Panc1 (cell line): ENCODE measurements at places on chromosomes 2 and 18. TPM values are rescaled to one million over a fixed set of nuclear protein-coding genes. Genes with fewer than 3 reads are reported as not detected.
A peak's percentile ranks its signal among the peaks of the same experiment; 100 is the strongest.

The COL6A3 gene
- 0.69 TPM for total RNA-seq

The PROC gene
- total RNA-seq: 1.1 TPM

The CCDC121 gene
- 5.9 TPM for total RNA-seq

GRCh38 chr2:29518646-29519337 lies 402.6 kb downstream of the ALK start:
- H3K27me3 ChIP-seq: no peaks in the 10 kb centered on the region; the same call in 1 of the 2 replicates
- no peaks in the 10 kb centered on the region for H3K4me1 ChIP-seq

GRCh38 chr2:212694398-212694797 lies 155.8 kb upstream of the ERBB4 start:
- H3K27ac ChIP-seq: no peak overlapping the region
- H3K4me3 ChIP-seq: no peak overlapping the region
- H3K27me3 ChIP-seq: no peaks in the 10 kb centered on the region
- H3K36me3 ChIP-seq: no peaks in the 10 kb centered on the region

DNA sequence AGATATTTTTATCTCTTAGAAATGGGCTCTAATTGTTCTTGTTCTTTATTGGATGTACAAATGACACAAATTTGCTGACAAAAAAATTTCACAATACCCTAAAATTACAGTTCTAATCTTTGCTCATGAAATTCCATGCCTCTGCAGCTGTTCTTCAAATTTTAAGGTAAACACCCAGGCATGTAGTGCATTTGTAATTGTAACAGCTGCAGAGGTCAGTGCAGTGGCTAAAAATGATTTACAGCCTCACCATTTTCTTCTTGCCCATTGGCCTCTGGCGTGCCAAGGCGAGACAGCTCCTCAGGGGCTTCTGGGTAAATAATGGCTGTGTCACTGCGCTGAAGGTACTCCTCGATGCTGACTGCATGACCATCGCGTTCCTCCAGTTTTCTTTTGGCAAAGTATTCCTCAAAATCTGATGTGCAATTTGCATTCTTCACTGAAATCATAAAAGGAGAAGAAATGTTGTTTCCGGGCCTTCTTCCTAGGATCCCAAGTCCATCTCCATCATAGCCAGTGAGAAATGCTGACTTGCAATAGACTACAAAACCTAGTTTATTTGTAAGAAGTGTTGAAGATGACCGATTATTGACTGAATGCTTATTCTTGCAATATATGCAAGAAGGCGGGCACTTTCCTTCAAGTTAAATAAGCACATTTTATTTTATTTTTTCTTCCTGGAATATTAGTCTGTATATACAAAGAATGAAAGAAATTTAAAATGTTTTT lies 115.2 kb downstream of the ZEB2 start:
- no peak overlapping the region for H3K4me3 ChIP-seq
- H3K36me3 ChIP-seq: no peaks in the 10 kb centered on the region
- H3K4me1 ChIP-seq: no peaks in the 10 kb centered on the region

- H3K27me3 ChIP-seq: no peaks in the 10 kb centered on the region
- no peak overlapping the region for H3K27ac ChIP-seq
- no peak for DNase-seq
These were observed 197.1 kb downstream of the SMAD7 start for GRCh38 chr18:48753691-48754090.

DNA sequence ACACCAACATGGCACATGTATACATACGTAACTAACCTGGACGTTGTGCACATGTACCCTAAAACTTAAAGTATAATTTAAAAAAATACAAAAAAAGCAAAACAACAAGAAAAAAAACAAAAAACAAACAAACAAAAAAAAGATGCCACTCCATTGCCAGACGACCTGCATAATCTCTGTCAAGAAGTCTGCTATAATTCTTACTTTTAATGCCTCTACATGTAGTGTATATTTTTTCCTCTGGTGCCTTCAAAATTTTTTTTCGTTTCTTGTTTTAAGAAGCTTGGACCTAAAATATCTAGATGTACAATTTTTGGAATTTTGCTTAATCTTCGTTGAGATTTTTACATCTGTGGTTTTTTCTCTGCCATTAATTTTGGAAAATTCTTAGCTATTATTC lies 235.6 kb upstream of the ZNF521 start:
- no peak for DNase-seq
- H3K27me3 ChIP-seq: no peaks in the 10 kb centered on the region
- no peaks in the 10 kb centered on the region for H3K4me1 ChIP-seq
- H3K4me3 ChIP-seq: no peak overlapping the region
- no peaks in the 10 kb centered on the region for H3K36me3 ChIP-seq

DNA sequence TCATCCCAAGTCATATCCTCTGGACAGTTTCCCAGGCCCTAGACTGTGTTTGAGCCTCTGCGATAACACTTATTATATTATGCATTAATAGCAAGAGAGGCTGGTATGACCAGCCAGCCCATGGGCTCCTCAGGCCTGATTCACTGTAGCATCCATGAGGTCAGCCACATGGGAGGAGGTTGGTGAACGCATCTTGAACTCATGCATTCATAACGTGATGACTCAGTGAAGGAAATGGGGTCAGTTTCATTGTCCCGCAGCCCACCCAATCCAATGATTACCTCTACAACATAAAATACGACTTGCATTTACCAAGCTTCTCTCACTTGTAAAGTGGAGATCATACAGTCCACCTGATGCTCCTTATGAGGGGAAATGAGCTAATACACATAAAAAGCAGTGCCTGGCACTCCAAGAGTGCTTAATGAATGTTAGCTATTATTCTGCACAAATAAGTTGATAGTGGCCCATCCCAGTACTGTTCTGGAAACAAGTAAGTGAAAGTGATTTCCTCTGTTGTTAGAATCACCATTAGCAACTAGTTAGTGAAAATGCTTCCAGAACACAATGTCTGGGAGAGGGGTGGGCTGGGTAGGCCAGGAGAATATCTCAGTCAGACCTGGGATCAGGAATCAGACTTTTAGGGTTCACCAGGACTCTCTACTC lies 46.1 kb upstream of the CELF4 start:
- H3K36me3 ChIP-seq: no peaks in the 10 kb centered on the region
- H3K27ac ChIP-seq: no peak overlapping the region
- DNase-seq: no peak
- no peaks in the 10 kb centered on the region for H3K4me1 ChIP-seq

GRCh38 chr2:127379712-127380355 lies 7.9 kb downstream of the MAP3K2 start:
- no peak overlapping the region; the same call in 1 of the 2 replicates for H3K27ac ChIP-seq
- peaks cover 14% of the 10 kb centered on the region for H3K4me1 ChIP-seq
- H3K27me3 ChIP-seq: no peaks in the 10 kb centered on the region
- DNase-seq: no peak
- no peaks in the 10 kb centered on the region for H3K36me3 ChIP-seq

DNA sequence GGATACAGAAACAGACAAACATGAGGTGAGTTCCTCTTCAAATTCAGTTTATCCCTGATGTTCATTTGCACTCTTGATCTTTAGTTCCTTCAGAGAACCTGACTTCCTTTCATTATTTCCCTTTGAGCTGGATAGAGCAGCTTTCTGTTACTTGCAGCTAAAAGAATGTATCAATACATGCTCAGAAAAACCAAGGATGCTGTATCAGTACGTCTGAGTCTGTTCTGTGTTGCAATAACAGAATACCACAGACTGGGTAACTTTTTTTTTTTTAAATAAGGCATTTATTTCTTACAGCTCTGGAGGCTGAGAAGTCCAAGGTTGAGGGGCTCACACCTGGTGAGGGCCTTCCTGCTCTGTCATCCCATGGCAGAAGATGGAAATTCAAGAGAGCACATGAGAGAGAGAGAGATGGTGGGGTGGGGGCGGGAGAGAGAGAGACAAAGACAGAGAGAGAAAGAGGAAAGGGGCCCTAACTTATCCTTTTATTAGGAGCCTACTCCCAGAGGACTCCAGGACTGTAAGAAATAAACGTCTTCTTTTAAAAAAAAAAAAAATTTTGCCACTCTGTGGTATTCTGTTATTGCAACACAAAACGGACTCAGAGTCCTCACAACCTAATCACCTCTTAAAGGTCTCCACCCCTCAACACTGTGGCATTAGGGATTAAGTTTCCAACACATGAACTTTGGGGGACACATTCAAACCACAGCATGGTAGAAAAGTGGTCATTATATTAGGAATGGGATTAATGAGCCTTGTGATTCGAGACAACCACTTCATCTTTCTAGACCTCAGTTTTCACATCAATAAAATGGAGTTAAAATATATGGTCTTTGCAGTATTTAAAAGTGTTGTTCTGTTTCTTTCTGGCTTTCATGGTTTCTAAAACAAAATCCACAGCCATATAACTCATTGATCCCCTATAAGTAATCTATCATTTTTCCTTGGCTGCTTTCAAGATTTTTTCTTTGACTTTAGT lies 18.4 kb upstream of the SELENOI start:
- H3K4me3 ChIP-seq: no peak overlapping the region
- no peaks in the 10 kb centered on the region for H3K4me1 ChIP-seq
- no peaks in the 10 kb centered on the region for H3K27me3 ChIP-seq
- H3K27ac ChIP-seq: no peak overlapping the region
- no peaks in the 10 kb centered on the region for H3K36me3 ChIP-seq

- H3K27me3 ChIP-seq: no peaks in the 10 kb centered on the region
- H3K27ac ChIP-seq: peak overlapping the region; percentile 23; the same call in 1 of the 2 replicates
- H3K4me3 ChIP-seq: no peak overlapping the region
- no peaks in the 10 kb centered on the region for H3K4me1 ChIP-seq
- DNase-seq: no peak
These were observed 7.0 kb upstream of the TMX3 start for GRCh38 chr18:68721681-68722583.

- no peak for DNase-seq
- no peaks in the 10 kb centered on the region for H3K4me1 ChIP-seq
- H3K27me3 ChIP-seq: no peaks in the 10 kb centered on the region
These were observed 73.1 kb upstream of the PID1 start for GRCh38 chr2:229344151-229344551.

GRCh38 chr2:85265304-85265703 lies 62.5 kb downstream of the TGOLN2 start:
- peak overlapping the region; percentile 10; the same call in 1 of the 2 replicates for H3K27ac ChIP-seq
- DNase-seq: no peak
- H3K27me3 ChIP-seq: no peaks in the 10 kb centered on the region
- no peaks in the 10 kb centered on the region for H3K36me3 ChIP-seq
- no peak overlapping the region for H3K4me3 ChIP-seq

DNA sequence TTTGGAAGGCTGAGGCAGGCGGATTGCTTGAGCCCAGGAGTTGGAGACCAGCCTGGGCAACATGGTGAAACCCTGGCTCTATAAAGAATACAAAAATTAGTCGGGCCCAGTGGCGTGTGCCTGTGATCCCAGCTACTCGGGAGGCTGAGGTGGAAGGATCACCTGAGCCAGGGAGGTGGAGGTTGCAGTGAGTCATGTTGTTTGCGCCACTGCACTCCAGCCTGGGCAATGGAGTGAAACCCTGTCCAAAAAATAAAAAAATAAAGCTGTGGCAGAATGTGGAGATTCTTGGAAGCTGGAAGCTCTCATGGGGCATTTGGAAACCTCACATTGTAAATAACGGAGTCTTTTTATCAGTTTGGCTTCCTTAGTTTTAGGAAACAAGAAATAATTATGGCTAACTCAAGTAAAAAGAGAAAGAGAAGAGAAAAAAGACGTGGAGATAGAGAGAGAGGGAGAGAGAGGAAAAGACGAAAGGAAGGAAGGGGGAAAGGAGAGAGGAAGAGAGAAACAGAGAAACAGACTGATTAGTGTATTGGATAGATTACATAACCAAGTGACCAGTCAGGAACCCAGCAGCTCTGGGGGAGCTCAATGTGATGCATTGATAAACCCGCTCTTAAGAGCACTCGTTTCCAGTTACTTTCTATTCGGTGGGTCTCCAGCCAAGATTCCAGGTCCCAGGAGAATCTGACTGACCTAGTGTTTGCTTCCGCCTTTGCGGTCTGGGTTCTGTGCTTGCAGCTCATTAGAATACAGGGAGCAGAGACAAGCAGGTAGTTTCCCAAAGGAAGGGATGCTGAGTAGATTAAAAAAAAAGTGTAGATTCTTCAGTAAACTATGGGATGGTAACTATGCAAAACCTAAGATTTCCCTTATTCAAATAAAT lies 1.1 kb upstream of the SPAST start:
- no peaks in the 10 kb centered on the region for H3K27me3 ChIP-seq
- H3K36me3 ChIP-seq: no peaks in the 10 kb centered on the region
- H3K4me3 ChIP-seq: peak overlapping the region; percentile 76
- H3K4me1 ChIP-seq: no peaks in the 10 kb centered on the region; the same call in 1 of the 2 replicates

- peaks cover 14% of the 10 kb centered on the region for H3K36me3 ChIP-seq
- no peak for DNase-seq
- H3K27me3 ChIP-seq: no peaks in the 10 kb centered on the region
- peak overlapping the region; percentile 99 for H3K27ac ChIP-seq
- H3K4me3 ChIP-seq: peak overlapping the region; percentile 75
These were observed 2.1 kb downstream of the PCBP1 start for GRCh38 chr2:70089220-70089982.

- no peak overlapping the region for H3K4me3 ChIP-seq
- DNase-seq: no peak
- H3K4me1 ChIP-seq: no peaks in the 10 kb centered on the region
- no peak overlapping the region for H3K27ac ChIP-seq
- no peaks in the 10 kb centered on the region for H3K27me3 ChIP-seq
These were observed 565.7 kb downstream of the SLC4A3 start for GRCh38 chr2:220192994-220193753.

DNA sequence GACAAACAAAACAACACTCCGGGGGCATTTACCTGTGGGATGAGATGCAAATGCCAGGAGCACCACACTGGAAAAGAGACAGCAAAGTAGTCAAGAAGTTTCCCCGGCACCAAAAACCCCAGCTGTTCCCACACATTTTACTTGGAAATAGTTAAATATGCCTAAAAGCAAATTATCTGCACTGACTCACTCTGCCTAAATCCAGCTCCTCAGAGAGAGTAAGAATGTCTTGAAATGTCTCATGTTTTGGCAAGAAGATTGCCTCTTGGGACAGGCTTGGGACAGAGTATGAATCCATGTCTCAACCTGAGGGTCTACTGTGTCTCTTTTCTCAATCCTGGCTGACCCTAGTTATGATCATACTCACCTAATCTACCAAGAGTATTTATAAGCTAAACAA lies 87.5 kb upstream of the RIOK3 start:
- no peaks in the 10 kb centered on the region for H3K36me3 ChIP-seq
- no peaks in the 10 kb centered on the region for H3K27me3 ChIP-seq
- H3K4me1 ChIP-seq: peaks cover 27% of the 10 kb centered on the region
- peak overlapping the region; percentile 45 for H3K27ac ChIP-seq

GRCh38 chr2:217262911-217263310 lies 403.0 kb upstream of the TNP1 start:
- no peak overlapping the region for H3K4me3 ChIP-seq
- no peaks in the 10 kb centered on the region for H3K36me3 ChIP-seq
- H3K4me1 ChIP-seq: no peaks in the 10 kb centered on the region
